ENCODE measurements at places on chromosomes 5 and 9. TPM values are rescaled to one million over a fixed set of nuclear protein-coding genes. Genes with fewer than 3 reads are reported as not detected.

DNA sequence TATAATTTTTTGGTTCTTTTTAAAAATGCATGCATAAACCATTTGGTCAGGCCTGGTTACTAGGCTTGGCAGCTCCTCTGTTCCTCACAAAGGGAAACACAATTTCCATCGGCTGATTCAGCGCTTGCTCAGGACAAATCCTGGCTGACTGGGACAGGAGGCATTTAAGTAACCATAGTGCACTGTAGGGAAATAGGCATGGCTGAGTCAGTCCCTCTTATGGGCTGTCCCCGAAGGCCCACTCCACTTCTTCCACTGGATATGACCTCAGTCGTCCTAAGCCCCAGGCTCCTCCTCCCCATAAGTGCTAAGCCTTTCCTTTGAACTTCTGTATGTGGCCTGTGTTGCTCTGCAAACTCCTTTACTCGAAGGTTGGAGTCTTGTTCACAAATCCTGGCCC is 71.2 kb upstream of the GLIS3 start:
- DNase-seq, result no peak

DNA sequence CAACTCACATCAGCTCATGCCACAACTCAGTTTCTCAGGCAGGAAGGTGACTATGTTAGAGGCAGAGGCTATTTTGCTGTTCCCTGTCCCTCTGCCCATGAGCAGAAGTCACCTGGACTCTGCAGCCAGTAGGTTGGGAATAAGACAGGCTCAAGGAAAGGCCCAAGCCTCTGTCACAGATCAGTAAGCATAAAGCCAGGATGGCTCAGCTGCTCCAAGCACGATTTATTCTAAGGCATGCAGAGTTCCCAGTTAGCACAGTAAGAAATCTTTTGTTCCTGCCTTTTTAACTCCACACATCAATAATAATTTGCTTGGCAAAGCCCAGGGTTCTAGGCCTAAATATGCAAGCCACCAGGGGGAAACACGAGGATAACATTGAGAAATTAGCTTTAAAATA is 249.0 kb upstream of the ADRA1B start:
- DNase-seq, result no peak

DNA sequence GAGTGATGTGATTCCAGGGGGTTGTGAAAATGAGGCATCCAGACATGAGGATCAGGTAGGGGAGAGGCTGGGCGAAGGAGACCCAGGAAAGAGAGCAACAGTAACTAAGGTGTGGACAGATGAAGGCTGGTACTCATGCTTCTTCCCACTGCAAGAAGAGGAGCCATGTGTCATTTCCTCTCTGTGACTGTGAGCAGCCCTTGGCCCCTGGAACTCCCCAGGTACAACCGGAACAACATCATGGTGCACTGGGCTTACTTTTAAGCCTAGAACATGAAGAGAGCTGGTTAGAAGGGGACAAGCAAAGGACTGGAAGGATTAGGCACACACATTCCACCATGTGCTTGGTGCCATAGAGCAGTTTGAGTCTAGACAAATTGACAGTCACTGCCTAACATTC is 10.9 kb upstream of the IL12B start:
- no peak for DNase-seq

DNA sequence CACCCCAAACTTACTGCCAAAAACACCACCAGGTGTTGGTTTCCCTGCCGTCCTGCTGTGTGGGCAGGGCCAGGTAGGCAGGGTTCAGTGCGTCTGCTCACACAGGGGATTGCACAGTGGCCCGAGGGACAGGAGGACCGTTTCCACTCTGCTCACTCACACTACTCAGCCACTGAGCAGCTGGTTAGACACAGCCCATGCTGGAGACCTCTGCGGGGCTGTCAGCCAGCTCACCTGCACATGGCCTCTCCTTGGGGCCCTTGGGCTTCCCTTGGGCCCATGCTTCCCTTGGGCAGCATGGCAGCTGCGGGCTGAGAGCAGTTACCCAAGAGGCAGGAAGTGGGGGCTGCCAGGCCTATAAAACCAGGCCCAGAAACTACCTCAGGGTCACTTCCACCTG is 79.0 kb downstream of the SYK start:
- DNase-seq, result no peak

DNA sequence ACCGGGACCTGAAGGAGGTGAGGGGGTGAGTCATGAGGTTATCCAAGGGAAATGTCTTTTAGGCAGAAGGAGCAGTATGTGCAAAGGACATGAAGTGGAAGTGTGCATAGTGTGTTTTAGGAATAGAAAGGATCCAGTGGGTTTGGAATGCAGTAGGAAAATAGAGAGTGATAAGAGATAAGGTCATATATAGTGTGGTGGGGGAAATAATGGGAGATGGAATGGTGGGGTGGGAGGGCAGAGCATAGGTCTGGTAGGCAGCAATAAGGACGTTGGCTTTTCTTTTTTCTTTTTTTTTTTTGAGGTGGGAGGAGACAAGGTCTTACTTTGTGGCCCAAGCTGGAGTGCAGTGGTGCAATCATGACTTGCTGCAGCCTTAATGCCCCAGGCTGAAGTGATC is 17.8 kb downstream of the SNX24 start:
- no peak for DNase-seq

- no peak for DNase-seq
Observed at GRCh38 chr9:91312717-91313325, 48.9 kb downstream of the AUH start.

GRCh38 chr9:38035873-38036272 is 33.2 kb downstream of the SHB start:
- DNase-seq, result no peak

- DNase-seq, result no peak
Observed at GRCh38 chr5:9507974-9508373, 37.9 kb downstream of the SEMA5A start.

DNA sequence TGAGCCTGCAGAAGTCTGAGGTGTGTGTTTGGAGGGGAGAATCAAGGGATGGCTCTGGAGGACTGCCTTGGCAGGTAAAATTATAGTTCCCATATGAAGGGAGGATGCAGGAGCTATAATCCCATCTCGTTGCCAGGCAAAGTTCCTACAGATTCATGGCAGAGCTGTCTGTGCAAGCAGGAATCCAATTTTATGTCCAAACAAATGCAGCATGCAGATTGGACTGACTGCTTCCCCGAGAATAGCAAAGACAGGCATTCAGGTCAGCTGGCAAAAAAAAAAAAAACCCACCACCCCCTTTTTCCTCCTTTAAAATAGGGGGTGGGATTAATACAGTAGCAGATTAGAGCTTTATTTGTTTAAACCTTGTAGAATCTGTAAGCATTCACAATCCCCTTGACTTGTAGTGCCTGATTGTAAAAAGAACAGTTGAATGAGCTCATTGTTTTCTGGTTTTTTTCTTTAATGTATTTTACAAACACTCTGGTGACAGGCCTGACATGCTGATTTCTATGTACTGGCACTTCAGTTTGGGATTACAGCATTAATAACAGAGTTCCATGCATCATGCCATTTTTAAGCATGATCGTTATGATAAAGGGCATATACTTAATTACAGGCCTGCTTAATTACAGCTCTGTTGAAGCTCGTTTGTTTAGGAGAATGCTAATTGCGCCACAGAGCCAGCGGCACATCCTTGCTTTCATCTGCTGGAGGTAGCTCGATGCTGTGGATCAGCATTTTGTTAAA is 141.4 kb upstream of the LMX1B start:
- no peak for DNase-seq

- DNase-seq, result no peak
Observed at GRCh38 chr9:137234758-137235423, 4.2 kb downstream of the SLC34A3 start.

GRCh38 chr9:104682642-104683041 is 11.7 kb upstream of the OR13D1 start:
- no peak for DNase-seq

DNA sequence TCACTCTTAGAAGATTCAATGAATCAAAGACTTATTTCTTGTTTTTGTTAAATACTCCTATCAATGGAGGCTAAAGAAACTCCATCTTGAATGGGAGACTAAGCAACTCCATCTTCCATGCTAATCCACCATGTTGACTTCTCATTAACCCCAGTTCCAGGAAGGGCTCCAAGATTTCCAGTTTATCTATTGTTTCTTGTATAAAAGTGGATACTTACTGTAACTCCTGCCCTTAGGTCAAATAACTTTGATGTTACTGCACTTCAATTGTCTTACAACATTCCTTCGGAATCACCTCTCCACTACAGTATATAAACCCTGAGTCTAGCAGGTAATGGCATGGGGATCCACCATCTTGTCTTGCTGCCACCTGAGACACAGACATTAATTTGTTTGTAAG is 63.0 kb downstream of the PUM3 start:
- no peak for DNase-seq

GRCh38 chr5:12659686-12660085 is 755.4 kb upstream of the CTNND2 start:
- no peak for DNase-seq

- DNase-seq, result no peak
Observed at GRCh38 chr9:119291554-119291953, 77.7 kb downstream of the BRINP1 start.

DNA sequence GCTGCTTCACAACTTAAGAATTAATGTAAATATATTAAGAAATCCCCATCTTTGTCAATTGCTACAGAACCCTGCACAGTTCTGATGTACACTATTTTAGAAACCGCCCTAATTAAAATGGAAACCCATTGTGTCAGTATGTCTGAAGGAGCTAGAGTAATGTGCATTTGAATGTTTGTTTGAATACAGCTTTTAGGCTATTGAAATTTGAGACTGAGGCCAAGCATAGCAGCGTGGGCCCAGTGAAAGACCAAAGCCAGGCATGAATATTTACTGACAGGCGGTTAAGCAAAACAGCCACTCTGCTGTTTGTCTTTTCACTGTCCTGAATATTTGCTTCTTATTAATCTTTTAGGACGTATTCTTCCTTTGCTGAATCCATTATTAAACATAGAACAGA is 252.3 kb downstream of the IZUMO3 start:
- DNase-seq, result no peak

DNA sequence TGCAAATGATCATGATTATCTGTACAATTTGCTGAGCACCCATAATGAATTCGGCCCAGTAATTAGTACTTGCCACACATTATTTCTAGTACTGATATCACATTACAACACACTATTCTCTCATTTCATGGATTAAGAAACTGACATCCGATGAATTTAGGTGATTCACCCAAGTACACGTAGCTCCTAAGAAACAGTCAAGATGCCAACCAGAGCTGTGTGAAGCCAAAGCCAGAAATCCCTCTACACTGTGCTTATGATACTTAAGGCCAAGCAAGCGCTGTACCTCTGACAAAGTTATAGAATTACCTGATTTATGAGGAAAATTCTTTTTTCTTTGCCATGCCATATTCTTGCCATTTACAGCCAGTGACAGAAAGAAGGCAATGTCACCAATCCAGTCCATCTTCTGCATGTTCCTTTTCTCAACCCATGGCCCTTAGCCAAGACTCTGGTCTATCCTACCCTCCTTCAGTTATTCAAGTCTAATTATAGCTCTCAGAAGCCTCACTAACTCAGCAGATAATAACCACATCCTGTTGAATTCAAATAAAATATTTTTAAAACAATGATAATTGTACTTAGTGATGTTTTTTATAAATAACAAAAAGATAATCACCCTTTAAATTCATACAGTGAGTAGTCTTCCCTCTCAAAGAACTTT is 74.3 kb upstream of the PTGER4 start:
- no peak for DNase-seq

GRCh38 chr9:12846035-12846434 is 71.2 kb downstream of the LURAP1L start:
- DNase-seq, result no peak

DNA sequence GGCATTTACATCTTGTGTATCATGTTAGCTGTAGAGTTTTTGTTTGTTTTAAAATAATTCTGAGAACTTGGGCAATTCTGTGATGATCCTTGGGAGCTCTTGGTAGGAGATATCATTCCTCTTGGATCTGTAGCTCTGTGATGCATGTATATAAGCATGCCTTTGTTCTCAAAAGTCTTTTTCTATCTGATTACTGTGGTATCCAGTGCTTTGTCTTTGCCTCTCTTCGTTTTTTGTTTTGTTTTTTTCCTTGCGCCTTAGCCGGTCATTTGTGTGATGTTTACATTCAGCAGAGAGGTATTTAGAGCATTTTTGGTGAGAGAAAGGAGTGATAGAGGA is 110.0 kb downstream of the PAM start:
- no peak for DNase-seq

DNA sequence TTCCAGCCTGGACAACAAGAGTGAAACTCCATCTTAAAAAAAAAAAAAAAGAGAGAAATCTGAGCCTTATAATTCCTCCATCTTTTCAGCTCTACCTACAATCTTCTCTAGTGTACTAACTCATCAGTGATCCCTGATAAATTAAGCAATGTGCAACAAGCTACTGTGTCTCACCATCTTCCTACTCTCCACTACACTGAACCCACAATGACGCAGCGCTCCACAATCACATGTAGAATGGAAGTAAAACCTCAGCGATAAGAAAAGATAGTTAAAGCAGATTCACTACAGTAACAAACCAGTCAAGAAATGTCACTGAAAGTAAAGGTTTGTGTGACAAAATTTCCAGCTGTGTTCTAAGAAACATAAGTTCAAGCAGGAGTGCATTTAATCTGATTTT is 13.5 kb downstream of the ABCA1 start:
- DNase-seq, result no peak

DNA sequence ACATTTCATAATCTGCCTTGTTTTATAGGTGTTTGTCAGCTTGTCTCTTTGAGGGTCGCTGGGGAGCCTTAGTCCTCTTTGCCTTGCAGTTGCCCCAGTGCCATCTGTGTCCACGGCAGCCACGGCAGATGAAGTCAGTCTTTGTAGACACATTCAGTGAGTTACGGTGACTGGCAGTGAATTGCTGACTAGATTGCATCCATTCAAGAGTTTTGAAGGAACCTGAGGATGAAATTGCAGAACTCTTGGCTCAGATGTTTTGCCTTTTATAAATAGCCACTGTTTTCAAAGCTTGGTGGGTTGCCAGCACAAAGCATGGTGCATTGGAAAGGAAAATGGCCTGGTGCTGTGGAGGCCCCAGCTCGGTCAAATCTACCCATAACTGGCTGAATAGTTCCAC is 125.6 kb downstream of the TRIO start:
- no peak for DNase-seq

The ST8SIA4 gene
- 4.6 TPM for total RNA-seq

The MYMK gene
- not detected for total RNA-seq

The ECM2 gene
- total RNA-seq, result 8.0 TPM

The FANCG gene
- 5.6 TPM for total RNA-seq

The MPDZ gene
- total RNA-seq, result 97.3 TPM

The ANKRD18B gene
- 2.0 TPM for total RNA-seq

The FNIP1 gene
- total RNA-seq, result 31.6 TPM

The UBE2QL1 gene
- 13.1 TPM for total RNA-seq

The SEMA6A gene
- total RNA-seq, result 4.5 TPM

The OR13C3 gene
- not detected for total RNA-seq

The ARL14EPL gene
- total RNA-seq, result not detected

The PCDHGC4 gene
- 5.8 TPM for total RNA-seq

The C9orf153 gene
- not detected for total RNA-seq

The ADAM19 gene
- total RNA-seq, result 97.1 TPM

Data from cardiac septum (tissue), 1 donor.